ENCODE measurements at places on chromosomes 2 and 18.

DNA sequence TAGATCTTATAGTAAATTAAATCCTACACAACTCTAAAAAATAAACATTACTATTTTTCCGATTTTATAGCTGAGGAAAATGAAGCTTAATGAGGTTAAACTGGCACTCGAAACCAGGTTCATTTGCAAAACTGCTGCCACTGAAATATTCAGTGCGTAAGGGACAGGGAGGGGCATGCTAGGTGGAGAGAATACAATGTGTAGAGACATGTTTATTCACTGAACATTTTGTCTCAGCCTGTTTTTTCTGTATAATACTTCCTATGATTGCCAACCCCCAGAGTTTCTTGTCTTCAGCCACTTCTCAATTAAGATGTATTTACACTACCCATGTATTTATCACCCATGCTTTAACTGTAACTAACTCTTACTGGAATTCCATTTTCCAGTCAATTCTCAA lies 31.6 kb upstream of the ZNF804A start:
- no peak for DNase-seq

DNA sequence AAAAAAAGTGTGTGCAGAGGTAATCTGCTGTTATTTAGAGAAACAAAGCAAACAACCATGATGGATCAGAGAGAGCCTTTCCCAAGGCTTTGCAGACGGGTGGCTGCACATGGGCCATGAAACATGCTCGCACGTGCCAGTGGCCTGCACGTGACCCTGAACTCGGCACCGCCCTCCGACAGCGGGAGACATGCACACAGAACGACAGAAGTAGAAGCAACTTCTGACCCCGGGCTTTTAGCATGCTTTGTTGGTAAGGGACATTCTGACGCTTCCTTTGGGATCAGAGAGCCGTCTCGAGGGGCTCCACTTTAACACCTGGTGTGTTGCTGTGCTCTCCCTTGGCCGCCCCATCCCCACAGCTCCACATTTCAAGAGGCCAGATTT lies 112.5 kb downstream of the KCNF1 start:
- DNase-seq = no peak

DNA sequence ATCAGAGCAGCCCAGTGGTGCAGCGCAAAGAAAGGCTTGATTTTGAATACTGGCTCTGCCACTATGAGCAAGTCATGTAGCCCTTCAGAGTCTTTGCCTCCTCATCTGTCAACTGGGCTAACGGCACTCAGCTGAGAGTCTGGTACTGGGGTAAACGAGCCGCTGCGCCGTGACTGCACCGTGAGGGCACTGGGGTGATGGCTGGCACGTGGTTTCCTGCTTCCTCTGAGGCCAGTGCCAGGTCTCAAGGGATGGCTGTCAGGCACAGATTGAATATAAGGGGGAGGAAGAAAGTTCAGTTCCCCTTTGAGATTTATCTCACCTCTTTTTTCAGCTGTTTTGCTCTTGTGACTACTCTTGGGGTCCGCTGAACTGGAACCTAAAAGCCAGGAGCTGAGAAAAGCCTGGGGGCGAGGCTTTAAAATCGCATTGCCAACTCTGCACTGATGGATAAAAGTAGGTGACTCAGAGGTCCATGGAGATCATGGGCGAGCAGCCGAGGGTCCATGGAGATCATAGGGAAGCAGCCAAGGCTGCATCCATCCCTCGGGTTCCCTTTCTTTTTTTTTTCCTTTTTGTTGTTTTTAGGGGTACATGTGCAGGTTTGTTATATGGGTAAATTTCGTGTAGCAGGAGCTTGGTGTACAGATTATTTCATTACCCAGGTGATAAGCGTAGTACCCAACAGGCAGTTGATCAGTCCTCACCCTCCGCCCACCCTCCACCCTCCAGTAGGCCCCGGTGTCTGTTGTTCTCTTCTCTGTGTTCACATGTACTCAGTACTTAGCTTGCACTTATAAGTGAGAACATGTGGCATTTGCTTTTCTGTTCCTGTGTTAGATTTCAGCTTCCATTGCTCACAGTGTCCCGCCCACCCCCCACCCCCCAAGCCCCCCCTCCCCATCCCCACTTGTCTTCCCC lies 114.3 kb downstream of the SPP2 start:
- peak; percentile 6 for DNase-seq

DNA sequence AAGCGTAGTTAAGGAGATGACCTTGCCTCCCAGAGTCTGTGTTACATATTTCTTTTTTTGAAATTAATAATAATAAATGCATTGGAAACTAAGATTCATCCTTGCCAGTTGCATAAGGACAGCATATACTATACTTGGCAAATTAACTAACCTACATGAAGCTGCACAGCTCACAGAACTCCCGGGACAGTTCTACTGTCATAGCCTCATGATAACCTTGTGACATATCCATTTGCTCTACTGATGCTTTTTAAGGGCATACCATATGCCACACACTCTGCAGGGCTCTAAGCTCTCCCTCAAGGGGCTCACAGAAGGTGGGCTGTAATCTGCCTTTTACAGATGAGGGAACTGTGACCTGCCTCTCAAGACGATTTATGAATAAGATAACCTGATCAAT lies 3.8 kb downstream of the ITGB1BP1 start:
- no peak for DNase-seq

DNA sequence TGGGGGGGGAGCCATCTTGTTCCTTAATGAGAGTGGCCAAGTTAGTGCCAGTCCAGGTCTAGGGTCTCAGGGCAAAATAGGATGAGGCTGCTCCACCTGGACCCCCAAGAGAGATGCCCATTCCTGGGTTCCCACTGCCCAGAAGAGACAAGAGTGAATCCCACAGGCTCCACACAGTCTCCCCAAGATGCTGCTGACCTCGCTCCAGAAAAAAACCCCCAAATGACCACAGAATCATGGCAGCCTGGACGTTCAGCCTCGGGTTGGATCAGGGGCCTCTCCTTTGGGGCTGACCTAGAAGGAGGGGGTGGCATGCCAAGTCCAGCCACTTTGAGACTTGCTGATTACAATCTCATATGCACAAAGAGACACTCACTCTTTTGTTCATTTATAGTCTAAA lies 25.1 kb downstream of the STAT1 start:
- DNase-seq = no peak

DNA sequence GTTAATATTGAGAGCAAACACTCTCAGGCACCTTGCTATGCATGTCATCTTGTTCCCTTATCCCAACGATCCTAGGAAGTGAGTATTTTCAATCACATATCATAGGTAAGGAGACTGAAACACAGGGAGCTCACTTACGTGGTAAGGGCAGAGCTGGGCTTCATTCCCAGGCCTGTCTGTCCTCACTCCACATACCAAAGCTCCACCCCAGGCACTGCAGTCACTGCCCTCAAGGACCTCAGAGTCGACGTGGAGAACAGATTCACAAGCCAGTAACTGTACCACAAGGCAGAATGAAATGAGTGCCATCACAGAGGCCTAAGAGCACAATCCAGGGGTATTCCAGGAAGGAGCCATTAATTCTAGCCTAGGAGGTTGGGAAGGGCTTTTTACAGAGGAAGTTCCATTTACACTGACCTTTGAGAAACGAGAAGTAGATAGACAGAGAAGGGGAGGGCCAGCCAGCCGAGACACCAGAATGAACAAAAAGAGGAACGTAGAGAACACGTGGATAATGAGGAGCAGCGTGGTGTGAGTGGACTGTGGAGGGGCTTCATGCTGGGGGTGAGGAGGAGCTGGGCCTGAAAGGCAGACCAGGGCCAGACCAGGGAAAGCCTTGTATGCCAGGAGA lies 48.6 kb downstream of the KIAA2012 start:
- DNase-seq = no peak

GRCh38 chr2:3864943-3865865 lies 161.8 kb downstream of the DCDC2C start:
- no peak for DNase-seq

DNA sequence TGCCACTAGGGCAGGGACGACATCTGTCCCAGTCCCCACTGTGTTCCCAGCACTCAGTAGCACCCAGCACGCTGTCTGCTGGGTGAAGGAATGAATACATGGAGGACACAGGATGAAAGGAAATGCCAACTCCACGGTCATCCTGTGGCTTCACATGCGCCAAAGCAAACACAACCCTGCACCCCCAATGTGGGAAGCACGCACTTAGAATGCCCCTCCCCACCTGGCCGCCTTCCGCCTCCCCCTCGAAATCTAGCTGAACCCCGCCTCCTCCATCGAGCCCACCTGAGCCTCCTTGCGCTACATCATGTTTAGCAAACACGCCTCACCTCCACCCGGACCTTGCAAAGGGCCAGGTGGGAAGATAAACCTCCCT lies 33.9 kb downstream of the ADCY3 start:
- DNase-seq = no peak

GRCh38 chr2:201450954-201451291 lies 335 bp downstream of the TRAK2 start:
- DNase-seq = no peak

DNA sequence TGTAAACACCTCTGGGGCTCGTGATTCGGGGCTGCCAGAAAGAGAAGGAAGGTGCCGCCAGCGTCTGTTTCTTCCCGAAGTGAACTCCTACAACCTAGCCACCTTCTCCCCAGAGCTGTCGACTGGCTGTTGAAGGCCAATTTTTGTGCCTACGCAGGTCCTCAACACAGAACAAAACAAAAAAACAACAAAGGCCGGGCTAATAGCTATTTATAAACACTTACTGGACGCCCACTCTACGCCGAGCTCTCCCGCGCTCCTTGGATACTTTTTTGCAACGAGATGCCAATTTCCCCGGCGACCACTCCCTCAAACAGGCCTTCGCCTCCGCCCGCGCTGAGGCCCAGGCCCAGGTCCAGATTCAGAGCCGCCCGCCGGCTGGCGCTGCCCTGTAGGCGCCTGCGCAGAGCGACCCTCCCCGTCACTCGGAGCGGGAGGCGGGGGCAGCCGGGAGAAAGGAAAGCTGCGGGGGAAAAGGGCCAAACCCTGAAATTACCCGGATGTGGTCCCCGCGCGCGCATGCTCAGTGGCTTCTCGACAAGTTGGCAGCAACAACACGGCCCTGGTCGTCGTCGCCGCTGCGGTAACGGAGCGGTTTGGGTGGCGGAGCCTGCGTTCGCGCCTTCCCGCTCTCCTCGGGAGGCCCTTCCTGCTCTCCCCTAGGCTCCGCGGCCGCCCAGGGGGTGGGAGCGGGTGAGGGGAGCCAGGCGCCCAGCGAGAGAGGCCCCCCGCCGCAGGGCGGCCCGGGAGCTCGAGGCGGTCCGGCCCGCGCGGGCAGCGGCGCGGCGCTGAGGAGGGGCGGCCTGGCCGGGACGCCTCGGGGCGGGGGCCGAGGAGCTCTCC lies at the start of gene SMAD4:
Gene SMAD4, plus strand, starts transcription at position 520 of the 843 bp plus-strand sequence. CDS start 16,834 bp downstream, outside the sequence.
- peak; percentile 97 for DNase-seq

DNA sequence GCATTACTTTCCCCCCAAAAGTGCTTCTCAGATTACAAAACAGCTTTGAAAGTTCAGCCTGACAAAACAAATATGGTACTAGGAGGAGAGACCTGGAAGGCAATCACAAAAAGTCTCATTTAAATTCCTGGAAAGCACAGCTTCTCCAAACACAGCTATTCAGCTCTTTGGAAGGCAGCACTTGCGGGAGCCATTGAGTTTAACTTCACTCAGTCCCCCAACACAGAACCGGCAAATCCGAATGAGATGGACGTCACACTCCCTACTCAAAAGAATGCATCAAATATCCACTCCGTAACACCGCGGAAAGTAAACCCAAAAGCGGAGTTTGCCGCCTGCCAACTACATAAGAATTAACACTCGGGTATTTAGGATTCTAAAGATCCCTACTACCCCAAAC lies 638 bp downstream of the ST6GAL2 start:
- DNase-seq = no peak

DNA sequence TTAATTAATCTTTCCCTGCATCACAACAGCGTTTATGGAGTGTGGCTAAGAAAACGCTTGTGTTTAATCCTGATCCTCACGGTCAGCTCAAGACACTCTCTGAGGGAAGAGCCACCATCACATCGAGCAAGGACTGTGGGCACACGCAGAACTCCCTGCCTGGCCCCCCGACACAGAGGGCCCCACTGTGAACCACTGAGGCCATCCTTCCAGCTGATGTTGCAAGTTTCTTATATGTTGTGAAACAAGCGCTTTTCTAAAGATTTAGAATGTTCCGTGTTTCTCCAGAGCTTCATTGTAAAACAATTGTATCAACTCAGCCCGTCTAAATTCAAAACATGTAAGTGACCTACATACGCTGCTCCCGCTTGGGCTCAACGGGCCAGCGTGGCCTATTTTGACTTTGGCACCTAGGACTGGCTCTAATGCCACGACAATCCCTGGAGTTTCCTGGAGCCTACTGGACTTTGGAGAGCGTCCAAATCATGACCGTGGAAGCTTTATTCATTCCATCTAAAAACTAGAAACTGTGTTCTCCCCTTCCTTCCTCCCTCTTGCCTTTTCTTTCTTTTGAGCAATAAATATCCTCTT lies 34.9 kb downstream of the SERPINE2 start:
- DNase-seq = no peak

DNA sequence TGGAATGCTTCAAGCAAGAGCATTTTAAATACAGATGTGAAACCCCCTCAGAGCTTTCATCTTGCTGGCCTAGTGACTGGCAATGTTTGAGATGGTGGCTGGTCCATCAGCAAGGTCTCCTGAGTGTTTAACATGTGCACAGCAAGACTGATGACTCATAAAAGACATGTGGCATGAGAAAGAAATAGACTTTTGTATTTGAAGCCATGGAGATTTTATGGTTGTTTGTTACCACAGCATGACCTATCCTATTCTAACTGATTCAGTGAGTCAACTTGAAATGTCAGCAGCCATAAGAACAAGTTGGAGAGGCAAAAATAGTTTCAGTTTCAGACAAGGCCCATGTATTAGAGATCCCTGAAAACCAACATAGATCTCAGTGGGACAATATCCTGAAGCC lies 154.7 kb upstream of the LYPD1 start:
- DNase-seq = no peak
